Urinary bladder (tissue), 4 donors: ENCODE measurements at places on chromosomes 11 and 22. TPM values are rescaled to one million over a fixed set of nuclear protein-coding genes. Genes with fewer than 3 reads are reported as not detected.

The VPREB3 gene
- total RNA-seq, result not detected

GRCh38 chr11:107184986-107185385 is 166.7 kb upstream of the GUCY1A2 start:
- no peak for DNase-seq

The EXT2 gene
- total RNA-seq, result 95.3 TPM

- DNase-seq, result no peak
Measured at GRCh38 chr11:95556011-95556341, 233.6 kb downstream of the FAM76B start.

- no peak for DNase-seq
Measured at GRCh38 chr11:100753571-100753970, 66.5 kb downstream of the ARHGAP42 start.
